ENCODE measurements at places on chromosomes 12 and 14.

GRCh38 chr14:35337269-35338255, 45.4 kb downstream of the PSMA6 start:
- no peak for DNase-seq

GRCh38 chr12:47950856-47951468, 12.4 kb upstream of the TMEM106C start:
- DNase-seq = no peak

GRCh38 chr12:71838231-71838630, 1.3 kb upstream of the TBC1D15 start:
- no peak for DNase-seq

- DNase-seq = no peak
These were observed 11.4 kb downstream of the DCAF5 start for GRCh38 chr14:69141550-69141949.

- no peak for DNase-seq
These were observed 2.1 kb upstream of the SERPINA1 start for GRCh38 chr14:94390372-94391086.

DNA sequence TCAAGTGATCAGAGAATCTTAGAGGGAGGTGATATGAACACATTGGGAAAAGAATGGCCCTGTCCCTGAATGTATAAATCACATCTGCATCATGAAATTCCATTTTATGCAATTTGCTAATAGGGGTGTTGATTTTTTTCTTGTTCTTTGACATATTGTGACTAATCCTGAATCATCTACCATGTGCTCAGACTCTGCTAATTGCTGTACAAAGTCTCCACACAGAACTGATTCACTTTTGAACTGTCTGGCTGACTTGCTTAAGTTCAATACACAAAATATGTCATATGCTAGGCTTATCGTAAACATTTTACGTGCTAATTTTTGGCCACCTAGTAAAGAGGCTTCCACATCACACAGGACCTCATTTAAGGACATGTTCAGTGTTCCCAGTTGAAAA, 2.6 kb downstream of the TMEM132D start:
- DNase-seq = no peak

DNA sequence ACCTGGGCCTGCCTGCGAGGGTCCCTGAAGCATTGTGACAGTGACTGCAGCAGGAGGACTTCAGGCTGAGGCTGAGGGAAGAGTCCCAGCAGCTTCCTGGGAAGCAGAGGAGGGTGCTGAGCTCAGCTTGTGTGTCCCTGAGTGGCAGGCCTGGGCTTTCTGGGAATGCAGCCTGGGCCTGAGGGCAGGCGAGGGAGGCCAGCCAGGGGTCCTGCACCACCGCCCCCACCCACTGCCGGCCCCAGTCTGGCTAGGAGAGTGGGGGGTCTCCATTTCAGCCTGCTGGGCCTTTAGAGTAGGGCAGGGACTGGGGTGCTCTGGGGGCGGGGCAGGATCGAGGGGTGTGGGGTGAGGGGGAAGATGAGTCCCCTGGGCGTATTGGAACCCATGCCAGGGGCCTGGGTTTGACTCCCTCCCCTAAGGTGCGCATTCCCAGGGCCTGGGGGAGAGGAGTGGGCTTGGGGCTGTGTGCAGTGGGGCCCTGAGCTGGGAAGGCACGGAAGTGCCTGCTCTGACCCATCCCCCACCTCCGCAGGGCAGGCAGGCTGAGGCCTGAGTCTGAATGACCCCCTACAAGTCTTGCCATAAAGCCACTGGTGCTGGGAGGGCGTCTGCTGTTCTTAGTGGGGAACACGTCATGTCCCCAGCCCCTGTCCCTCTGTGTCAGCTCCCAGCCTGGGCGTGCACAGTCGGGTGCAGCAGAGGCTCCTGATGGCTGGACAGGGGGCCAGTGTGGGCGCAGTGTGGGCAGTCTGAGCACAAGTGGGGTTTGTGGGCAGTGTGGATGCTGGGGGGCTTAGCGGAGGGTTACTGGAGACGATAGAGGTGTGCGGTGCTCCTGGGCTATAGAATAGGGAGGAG, 46.4 kb downstream of the KRT80 start:
- DNase-seq = no peak

DNA sequence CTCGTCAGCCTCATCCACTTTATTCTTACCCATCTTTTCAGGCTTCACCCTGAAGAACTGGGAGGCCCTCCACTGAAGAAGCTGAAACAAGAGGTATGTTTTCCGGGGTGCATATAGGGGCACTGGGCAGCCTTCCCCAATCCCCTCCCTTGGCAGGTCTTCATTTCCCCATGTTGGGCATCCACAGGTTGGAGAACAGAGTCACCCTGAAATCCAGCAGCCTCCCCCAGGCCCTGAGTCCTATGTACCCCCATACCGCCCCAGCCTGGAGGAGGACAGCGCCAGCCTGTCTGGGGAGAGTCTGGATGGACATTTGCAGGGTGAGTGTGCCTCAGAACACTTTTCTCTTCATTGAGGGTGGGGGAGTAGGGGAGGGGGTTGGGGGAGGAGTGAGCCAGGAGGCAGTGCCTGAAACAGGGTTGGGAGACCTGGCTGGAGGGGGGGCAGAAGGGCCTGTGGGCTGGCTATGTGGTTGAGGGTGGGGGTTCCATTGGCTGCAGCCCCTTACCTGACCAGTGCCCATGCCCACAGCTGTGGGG, 4.0 kb downstream of the NAB2 start:
- no peak for DNase-seq

- no peak for DNase-seq
These were observed 235.4 kb downstream of the FSCB start for GRCh38 chr14:44271637-44272036.

- DNase-seq = no peak
These were observed 25.0 kb downstream of the JAG2 start for GRCh38 chr14:105143451-105144025.

DNA sequence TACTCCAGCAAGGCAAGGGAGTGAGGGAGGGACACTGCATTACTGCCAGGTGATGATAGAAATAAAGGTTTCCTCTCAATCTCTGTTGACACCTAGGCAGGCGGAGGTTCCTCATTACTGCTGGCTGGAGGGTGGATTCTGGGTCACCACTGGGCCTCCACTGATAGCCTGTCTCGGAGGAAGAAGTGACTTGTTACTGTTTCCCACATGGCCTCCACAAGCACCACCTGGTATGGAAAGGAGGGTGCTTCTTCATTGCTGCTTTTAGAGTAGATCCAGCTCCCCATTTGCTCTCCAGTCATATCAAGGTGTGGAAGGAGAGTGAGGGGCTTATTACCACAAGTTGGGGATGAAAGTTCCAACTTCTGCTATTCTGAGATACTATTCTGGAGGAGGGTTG, 6.4 kb downstream of the PRR4 start:
- no peak for DNase-seq

DNA sequence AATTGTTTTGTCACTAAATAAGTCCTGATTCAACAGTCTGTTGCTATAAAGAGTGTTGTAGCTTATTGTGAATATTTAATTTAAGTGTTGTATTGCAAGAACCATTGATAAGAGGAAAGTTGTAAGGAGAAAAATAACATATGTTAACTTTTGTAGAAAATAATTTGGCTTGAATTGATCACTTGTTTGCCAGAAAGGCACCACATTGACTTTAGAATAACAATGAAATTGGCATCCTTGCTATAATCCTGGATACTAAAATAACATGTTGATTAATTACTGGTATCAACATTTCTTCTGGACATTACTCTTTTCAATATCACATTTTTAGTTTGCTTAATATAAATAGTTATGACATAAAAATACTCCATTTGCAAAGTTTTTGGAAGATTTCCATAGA, 159.0 kb downstream of the MGAT4C start:
- DNase-seq = no peak

GRCh38 chr14:62420847-62421246, 624.4 kb downstream of the KCNH5 start:
- DNase-seq = no peak

DNA sequence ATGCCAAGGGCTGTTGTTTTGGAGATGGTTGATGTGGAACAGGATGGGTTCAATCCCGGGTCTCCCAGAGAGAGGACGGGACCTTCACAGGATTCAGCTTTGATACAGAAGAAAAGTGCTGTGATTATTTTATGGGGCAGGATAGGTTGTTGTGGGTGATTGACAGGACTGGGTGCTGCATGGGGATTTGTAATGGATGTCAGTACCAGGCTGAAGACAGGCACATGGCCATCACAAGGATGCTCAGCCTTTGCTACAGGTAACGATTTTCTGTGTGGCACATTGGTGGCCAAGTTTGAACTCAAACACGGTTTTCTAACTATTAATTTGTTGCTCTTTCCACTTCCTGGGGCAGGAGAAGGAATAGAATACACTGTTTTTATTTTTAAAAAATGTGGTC, 4.5 kb upstream of the GUCY2C start:
- no peak for DNase-seq

DNA sequence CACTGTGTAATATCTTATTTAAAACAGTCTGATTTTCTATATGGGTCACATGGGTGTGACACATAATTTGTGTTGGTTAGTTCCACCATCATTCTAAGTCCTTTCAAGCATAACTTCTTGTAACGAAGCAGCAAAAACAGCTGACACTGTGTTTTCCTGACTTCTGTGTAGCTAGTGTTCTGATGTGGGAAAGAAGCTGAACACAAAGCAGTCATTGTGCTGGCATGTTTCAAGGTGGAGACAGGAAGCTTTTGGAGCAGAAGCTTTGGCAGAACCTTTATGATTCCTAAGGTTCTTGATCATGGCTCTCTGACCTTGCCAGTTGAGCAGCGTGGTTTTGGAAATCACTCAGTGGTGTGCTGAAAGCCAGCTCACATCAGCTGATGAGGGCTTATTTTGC, 351.7 kb upstream of the MDGA2 start:
- DNase-seq = no peak

GRCh38 chr12:126742241-126742641, 1524.7 kb upstream of the TMEM132C start:
- DNase-seq = no peak

GRCh38 chr12:32874975-32875374, 21.6 kb downstream of the PKP2 start:
- no peak for DNase-seq

GRCh38 chr12:54306925-54307741, 6.3 kb upstream of the NFE2 start:
- DNase-seq = peak; percentile 24

- no peak for DNase-seq
These were observed 182.3 kb downstream of the SYNE2 start for GRCh38 chr14:64035143-64035542.

DNA sequence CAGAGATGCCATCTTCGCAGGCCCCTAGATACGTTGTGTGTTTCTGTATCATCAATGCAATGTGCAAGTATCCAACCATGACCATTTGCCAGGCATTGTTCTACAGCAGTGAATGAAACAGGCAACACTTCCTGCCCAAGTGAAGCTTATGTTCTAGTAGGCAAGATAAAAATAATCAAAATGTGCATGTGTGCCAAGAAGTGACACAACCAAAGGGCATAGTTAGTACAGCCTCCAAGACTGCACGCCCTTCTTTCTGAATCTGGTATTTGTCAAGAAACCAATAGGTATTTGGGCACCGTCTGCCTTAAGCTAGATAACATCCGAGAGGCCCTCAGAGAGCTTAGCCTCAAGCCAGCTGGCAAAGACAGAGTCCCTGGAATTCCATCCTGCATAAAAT, 152.0 kb downstream of the TMEM132C start:
- no peak for DNase-seq

GRCh38 chr12:111720457-111720856, 34.6 kb downstream of the ACAD10 start:
- DNase-seq = no peak

GRCh38 chr14:104180561-104181165, 42.3 kb downstream of the KIF26A start:
- DNase-seq = no peak
